ENCODE measurements at places on chromosomes 1 and 21.

GRCh38 chr1:209158851-209159250 is 424.7 kb upstream of the CAMK1G start:
- no peak for DNase-seq

GRCh38 chr1:44405798-44406736 is 1.0 kb downstream of the RNF220 start:
- DNase-seq: no peak

- DNase-seq: peak; percentile 6
Observed at GRCh38 chr1:237903961-237904360, 13.2 kb upstream of the ZP4 start.

DNA sequence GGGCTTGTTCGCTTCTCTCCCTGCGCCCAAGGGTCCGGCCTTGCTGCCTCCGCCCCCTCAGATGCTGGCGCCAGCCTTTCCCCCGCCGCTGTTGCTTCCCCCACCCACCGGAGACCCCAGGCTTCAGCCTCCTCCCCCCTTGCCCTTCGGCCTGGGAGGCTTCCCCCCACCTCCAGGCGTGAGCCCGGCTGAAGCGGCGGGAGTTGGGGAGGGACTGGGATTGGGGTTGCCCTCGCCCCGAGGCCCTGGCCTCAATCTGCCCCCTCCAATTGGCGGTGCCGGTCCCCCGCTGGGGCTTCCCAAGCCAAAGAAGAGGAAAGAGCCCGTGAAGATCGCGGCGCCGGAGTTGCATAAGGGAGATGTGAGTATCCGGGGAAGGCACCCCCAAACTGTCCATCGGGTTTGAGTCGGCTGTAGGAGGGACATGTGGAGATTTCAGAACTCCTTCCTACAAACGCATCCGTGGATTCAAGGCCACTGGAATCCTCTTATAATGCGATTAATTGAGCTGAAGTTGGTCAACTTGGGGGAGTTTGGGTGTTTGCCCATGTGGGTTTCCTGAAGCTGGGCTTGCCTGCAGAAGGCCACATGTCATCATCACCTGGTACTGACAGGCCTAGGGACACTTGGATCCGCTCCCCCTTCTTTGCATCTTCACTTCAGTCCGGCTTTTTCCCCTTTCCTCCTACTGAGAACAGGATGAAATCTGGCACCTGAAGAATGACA is 707 bp downstream of the PRCC start:
- peak; percentile 40 for DNase-seq

- no peak for DNase-seq
Observed at GRCh38 chr1:10789803-10790702, 6.4 kb downstream of the CASZ1 start.

GRCh38 chr21:22904385-22904784 is 1906.2 kb downstream of the NCAM2 start:
- DNase-seq: no peak

DNA sequence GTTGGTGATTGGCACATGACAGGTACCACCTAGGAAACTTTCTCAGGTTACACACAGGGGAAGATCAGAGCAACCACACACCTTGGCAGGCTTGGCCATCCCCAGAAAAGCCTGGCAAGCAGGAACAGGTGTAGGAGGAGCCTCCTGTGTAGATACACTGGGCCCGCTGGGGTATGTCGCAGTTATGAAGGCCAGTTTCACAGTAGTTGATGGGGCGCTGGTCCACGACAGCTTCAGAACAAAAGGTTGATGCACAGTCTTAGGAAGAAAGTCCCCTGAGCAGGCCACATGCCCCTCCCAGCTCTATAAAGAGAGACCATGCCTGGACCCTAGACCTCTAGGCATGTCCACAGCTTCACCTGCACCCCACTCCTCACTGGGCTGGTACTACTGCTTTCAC is 51.6 kb downstream of the NID1 start:
- no peak for DNase-seq

DNA sequence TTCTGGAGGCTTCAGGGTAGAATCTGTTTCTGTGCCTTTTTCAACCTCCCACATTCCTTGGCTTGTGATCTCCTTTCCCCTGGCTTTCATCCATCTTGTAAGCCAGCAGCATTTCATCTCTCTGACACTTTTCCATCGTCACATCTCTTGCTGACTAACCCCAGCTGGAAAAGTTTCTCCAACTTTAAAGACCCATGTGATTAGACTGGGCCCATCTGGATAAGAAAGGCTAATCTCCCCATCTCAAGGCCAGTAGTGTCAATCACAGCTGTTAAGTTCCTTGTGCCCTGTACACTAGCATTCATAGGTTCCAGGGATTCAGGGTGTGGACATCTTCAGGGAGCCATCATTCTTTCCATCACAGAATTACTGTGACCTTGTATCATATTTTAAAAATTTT is 452.1 kb downstream of the TTLL7 start:
- peak; percentile 40 for DNase-seq

- no peak for DNase-seq
Observed at GRCh38 chr1:156389311-156389710, 20.3 kb downstream of the RHBG start.

DNA sequence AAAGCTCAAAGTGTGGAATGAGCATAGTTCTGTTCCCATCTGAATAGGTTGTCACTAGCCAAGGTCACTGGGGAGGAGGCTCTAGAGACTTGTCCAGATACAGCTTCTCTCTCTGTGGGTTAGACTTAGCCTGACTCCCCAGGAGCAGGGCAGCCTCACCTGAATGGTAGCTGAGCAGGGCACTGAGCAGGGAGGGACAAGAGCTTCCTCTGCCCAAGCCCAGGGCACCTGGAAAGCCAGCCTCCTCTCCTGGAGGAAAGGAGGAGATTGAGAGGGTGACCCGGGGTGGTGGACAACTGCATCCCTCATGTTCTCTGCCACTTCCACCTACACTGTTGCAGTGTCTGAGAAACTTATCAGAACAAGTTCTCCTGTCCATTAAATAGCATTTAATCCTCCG is 59.0 kb upstream of the F3 start:
- DNase-seq: no peak

GRCh38 chr1:171817511-171818265 is 23.6 kb upstream of the DNM3 start:
- no peak for DNase-seq

- DNase-seq: no peak
Observed at GRCh38 chr1:26009796-26010447, 11.7 kb upstream of the EXTL1 start.

DNA sequence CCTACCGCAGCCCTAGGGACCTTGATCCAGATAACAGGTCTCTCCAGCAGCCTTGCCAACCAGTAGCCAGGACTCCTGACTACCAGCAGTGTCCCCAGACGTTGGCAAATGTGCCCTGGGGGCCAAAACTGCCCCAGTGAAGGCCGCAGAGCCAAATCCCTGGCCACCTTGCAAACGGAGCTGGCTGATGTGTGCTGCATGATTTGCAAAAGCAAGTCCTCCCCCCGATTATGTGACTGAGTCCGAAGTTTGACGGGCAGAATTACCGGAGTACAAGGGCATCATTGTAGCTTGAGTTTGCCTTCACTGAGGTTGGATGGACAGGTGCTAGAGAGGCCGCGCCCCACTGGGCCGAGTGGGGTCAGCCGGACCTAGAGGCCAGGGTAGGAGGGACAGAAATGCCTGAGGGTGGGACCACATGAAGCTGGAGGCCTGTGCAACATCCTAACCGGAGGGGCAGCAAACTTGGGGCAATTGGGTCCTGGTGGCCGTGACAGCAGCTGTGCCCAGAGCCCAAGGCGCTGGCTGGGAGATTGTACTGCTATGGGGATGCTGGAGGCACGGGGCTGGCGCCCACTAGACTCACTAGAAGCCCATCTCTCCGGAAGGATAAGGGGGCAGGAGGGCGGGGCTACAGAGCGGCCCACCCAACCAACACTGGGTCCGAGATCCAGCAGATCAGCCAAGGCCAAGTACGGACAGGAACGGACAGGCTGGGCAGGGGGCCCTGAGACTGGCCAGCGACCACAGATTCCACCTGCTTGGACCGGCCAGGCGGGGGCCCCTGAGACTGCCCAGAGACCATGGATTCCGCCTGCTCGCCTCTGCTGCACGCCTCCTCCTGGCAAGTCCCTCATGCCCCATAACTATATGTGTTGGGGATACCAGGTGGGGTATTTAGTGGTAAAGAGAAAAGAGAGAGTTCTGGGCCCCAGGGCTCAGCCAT is 2.8 kb downstream of the ARHGEF16 start:
- DNase-seq: no peak

GRCh38 chr1:90986953-90987352 is 34.9 kb downstream of the ZNF644 start:
- DNase-seq: no peak

DNA sequence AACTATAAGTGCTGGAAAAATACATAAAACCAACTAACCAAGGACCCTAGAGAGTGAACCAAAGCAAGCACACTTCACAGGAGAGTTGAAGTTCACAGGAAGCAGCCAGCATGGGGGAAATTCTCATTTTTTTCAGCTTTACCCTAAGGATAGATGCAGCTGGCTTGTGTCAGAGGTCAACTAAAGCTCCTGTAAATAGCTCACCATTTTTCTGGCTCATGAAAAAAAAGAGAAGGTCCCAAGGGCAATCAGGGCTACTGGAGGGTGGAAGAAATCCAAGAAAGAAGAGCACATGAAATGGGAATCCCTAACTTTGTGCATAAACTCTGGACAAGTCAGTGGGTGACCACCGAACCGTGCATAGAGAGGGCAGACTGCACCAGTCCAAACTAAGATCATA is 58.3 kb downstream of the KCNJ15 start:
- DNase-seq: no peak

DNA sequence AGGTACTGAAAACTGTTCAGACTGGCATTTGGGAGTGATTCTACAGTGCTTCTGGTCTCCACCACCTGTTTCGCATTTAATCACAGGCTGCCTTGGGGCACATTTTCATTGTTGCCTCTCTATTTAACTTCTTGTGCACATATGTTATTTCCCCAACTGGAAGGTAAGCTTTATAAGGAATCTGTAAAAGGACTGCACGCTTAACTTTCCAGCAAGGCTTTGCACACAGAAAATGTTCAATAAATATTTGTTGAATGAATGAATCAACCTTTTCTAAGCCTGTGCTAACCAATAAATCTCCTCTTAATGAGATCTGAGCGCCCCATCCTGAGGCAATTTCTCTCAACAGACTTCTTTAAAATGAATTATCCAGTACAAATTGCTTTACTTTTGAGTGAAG is 84.3 kb upstream of the ARHGAP29 start:
- DNase-seq: no peak

- peak; percentile 31 for DNase-seq
Observed at GRCh38 chr1:213264531-213264930, 213.5 kb downstream of the RPS6KC1 start.

- peak; percentile 5 for DNase-seq
Observed at GRCh38 chr1:173474097-173474779, 2.9 kb upstream of the PRDX6 start.

- peak; percentile 88 for DNase-seq
Observed at GRCh38 chr1:72284348-72285073, 2.2 kb upstream of the NEGR1 start.

DNA sequence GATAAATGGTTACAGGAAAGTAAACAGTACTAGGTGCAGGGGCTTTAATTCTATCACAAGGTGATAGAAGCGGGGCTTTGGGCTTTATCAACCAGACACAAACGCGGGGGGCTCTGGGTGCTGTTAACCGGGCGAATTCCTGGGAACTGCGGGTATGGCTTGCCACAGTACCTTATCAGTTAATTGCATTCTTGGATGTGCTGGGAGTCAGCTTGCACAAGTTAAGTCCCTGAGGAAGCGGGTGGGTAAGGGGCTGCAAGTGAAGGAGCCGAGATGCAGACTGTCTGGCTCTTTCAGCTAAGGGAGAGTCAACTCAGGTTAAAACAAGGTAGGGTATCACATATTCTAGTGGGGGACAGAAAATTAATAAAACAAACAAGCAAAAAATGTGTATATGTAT is 661 bp downstream of the GBP4 start:
- no peak for DNase-seq

GRCh38 chr1:89698020-89698560 is 65.2 kb downstream of the LRRC8C start:
- DNase-seq: no peak

DNA sequence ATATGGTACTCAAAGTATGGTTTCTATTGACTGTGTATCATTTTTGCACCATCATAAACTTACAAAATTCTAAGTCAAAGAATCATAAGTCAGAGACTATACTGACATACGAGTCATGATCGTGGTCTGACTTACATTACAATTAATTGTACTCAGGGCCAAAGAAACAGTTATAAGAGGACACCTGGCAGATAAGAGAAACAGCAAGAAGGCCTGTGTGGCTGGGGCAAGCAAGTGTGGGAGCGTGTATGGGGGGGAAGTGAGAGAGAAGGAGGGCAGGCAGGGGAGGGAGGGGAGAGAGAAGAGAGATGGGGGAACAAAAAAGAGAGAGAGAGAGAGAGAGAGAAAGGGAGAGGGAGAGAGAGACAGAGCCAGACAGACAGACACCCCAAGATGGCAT is 70.9 kb downstream of the RERE start:
- no peak for DNase-seq

DNA sequence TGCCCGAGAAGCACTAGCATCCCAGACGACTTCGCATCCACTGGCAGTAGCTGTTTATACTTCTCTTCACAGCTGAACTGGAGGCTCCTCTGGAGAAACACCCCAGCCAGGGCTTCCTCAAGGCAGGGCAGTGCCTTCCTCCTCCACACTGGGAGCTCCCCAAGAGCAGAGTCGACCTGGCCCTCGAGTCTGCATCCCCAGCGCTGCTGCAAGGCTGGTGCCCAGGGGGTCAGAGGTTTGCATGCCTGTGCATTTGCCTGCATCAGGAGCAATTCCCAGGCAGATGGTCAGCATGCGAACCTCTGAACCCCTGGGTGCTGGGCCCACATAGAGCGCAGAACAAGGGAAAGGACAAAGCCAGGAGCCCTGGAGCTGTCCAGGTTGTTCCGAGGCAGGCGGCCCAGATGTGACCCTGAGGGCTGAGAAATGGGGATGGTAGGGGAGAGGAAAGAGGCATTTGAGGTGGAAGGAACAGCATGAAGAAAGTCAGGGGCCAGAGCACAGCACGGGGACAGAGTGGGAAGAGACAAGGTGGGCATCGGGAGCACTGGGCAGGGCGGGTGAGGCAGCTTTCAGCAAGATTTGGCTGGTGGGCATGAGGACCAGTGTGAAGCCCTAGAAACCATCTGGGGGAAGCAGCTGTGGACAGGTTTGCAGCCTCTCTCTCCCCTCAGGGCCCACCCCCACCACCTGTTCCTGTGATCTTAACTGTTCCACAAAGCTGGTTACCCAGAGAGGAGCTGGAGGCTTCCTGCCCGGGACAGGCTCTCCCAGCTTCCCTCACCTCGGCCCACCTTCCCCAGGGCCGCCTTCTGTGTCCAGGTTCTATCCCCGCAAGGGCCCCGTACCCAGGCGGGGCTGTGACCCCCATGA is 6.4 kb upstream of the S100A8 start:
- DNase-seq: no peak

DNA sequence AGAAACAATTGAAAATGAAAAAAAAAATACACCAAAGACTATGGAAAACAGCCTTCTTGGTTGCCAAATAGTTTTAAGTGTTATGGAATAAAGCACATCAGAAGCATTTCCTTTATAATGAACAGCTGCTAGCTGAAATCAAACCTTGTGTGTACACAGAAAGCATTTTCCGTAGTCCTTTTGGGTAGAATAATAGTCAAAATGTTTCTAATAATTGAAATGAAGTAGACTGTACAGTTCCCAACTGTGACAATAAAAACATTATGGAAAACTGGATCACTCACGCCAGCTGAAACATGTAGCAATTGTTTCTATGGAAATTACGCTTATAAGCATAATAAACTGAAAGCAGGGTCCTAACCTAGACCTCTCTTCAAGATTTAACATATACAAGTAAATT is 856.3 kb upstream of the B3GALT2 start:
- DNase-seq: peak; percentile 55
